ENCODE measurements at places on chromosomes 5 and 9.

- DNase-seq = no peak
Measured at GRCh38 chr9:90578126-90578815, 64.4 kb downstream of the DIRAS2 start.

DNA sequence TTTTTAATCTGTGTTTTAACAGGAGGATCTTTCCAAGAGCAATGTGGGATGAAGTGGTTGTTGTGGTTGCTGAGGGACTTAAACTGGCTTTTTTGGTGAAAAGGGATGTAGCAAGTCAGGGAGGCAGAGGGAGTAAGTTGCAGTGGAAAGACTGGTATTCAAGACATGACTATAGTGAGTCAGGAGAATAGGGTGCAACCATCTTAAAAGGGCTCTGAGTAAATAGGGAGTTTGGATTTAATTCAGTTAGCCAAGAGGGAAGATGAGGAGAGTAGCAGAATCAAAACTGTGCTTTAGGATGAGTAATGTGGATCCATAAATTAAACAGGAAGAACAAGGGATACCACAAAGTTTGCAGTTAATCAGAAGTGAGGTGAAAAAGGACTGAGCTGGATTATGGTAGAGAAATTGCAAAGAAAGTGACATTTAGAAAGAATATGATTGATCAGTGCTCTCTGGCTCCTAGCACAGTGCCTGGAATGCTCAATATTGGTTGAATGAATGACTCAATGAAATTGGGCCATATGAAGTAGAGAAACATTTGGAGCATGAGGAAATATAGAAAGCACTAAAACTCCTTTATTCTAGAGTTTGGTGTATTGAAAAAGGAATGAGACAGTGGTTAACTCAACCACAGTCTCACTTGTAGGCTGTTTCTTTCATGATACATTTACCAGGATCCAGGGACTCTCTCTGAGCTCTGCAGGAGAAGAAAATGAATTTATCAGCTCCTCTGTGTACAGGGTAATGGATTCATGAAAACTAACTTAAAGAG, 5.1 kb downstream of the POLR3G start:
- no peak for DNase-seq

DNA sequence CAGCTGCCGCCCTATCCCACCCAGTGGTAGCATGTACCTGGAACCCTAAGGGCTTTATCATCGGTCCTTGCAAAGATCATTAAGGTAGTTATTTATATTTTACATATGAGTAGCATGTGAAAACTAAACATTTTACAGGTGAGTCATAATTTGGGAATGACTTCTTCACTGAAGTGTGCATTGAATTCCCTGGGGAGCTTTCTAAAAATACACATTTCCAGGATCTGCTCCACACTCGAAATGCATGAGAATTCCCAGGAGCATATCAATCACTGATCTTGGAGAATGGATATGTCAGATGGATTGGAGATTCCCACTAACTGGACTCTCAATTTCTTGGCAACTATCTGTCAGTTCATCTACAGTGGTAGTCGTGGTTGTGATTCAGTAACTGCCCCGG, 717.5 kb downstream of the IRX1 start:
- no peak for DNase-seq

GRCh38 chr9:75282047-75282446, 193.7 kb downstream of the OSTF1 start:
- DNase-seq = no peak

DNA sequence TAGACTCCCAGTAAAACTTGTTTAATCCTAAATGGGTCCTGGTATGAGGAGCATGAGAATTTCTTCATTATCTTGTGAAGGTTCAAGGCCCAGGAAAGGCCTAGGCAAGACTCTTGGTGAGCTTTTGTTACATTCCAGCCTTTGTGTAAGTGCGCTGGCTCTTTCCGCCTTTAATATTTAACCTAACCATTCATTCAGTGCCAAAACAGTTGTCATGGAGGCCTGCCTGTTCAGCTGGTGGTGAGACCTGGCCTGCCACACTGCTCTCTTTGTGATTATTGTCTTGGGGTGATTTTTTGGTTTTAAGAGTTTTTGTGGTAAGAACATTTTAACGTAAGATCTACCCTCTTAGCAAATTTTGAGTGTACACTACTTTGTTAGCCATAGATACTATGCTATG, 127.5 kb upstream of the WWC1 start:
- DNase-seq = no peak

DNA sequence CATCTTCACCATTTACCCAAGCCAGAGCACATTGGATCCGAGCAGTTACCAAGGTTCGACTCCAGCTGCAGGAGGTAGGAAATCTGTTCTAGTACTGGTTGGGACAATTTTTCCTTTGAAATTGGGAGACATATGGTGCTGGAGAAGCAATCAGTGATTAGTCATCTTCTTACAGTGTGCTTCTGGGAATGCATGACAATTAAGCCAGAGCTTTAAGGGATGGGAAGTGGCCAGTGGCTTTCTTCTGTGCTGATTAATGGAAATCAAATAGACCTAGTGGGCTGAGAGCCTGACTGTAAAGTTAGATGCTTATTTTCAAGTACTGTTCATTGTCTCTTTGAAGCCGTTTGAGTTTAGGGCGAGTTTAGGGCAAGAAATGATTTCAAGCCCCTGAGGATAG, 152.1 kb downstream of the UNC13B start:
- DNase-seq = no peak

GRCh38 chr5:159091065-159091464, 8.7 kb downstream of the EBF1 start:
- DNase-seq = no peak

GRCh38 chr9:88196142-88196790, 58.0 kb upstream of the SPATA31C2 start:
- no peak for DNase-seq

DNA sequence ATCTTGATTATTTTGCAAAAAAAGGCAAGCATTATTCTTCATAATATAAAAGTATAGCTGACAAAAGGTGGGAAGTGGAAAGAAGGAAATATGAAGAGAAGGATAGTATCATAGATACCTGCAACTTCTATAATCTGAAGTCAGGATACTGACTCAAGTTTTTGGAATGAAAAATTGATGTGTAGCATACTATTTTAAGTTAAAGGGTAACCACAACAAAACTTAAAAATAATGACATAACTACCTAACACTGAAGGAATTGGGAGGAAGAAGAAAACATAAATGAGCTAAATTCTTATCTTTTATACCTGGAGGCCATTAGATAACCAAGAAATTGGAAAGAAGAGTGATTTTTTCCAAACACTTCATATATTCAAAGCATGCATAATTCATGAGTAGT, 51.8 kb upstream of the TLE1 start:
- DNase-seq = no peak

- DNase-seq = no peak
Measured at GRCh38 chr5:120527251-120527650, 63.2 kb downstream of the PRR16 start.

- no peak for DNase-seq
Measured at GRCh38 chr9:12875191-12875590, 100.4 kb downstream of the LURAP1L start.

DNA sequence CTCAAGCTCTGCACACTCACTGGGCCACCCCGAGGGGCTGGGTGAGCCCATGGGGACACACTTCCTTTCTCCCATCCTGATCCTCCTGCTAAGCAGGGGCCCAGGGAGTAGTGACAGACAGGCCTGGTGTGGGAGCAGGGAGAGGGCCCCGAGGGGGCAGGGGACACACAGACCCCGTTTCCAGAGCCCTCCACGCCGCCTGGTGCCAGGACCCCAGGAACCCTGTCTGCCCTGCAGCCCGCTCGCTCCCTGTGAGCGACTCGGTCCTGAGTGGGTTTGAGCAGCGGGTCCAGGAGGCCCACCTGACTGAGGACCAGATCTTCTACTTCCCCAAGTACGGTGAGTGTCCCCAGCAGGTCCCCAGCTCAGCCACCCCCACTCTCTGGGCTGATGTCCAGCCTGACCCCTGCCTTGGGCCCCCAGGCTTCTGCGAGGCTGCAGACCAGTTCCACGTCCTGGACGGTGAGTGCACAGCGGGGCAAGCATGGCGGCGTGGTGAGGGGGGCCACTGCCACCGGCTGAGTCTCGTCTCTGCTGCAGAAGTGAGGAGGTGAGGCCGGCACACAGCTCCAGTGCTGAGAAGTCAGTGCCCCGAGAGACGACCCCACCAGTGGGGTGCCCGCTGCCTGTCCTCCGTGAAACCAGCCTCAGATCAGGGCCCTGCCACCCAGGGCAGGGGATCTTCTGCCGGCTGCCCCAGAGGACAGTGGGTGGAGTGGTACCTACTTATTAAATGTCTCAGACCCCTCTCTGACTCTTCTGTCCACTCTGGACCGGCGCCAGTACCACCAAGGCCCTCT, 1.4 kb downstream of the C8G start:
- no peak for DNase-seq

- DNase-seq = no peak
Measured at GRCh38 chr5:73727470-73727869, 101.5 kb downstream of the ARHGEF28 start.

- no peak for DNase-seq
Measured at GRCh38 chr9:10260501-10260900, 352.3 kb downstream of the PTPRD start.

- no peak for DNase-seq
Measured at GRCh38 chr5:169971780-169972179, 8.5 kb downstream of the INSYN2B start.

Measured in activated effector memory CD4-positive, alpha-beta T cell treated with Interleukin-2 at 50 U/mL for 16 hours (primary cell).